Breast epithelium (tissue), 4 donors: ENCODE measurements at places on chromosomes 7 and 10.

DNA sequence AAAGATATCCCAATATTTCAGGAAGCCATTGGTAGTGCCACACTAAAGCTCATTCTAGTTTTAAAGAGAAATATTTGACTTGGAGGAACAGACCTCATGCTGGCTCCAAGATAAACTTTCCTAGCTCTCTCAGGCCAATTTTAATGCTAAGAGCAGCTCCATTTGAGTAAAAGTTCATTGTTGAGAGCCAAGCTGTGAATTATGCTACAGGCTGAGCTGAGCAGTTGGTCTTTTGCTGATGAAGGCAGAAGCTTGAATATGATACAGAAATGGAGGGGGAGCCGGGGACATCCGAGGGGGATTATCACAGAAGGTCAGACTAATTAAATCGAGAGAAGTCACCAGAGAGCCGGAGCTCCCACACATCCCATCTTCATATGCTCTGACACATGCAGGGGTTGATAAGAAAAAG is 175.7 kb upstream of the AUTS2 start:
- no peaks in the 10 kb centered on the region for H3K4me1 ChIP-seq
- H3K27ac ChIP-seq, result no peak overlapping the region
- H3K36me3 ChIP-seq, result no peaks in the 10 kb centered on the region
- no peak for DNase-seq
- H3K4me3 ChIP-seq, result no peak overlapping the region
- H3K27me3 ChIP-seq, result no peaks in the 10 kb centered on the region

GRCh38 chr7:27940341-27940740 is 200.4 kb downstream of the TAX1BP1 start:
- no peaks in the 10 kb centered on the region for H3K36me3 ChIP-seq
- H3K4me3 ChIP-seq, result no peak overlapping the region
- no peaks in the 10 kb centered on the region for H3K27me3 ChIP-seq

DNA sequence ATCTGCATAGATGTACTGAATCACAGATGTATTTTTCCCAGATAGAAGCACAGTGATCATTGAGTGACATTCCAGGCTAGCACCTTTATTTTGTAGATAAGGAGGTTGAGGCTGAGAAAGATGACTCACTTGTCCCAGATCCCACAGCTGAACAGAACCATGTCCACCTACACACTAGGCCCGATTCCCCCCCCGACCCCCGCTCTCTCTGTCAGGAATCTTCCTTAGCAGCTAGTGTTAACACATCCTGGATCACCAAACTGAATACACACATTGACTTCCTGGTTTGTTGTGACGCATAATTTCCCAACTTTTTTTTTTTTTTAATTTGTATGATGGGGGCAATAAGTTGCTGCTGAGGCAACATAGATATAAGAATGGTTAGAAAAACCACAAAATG is 5.2 kb downstream of the SFMBT2 start:
- no peak overlapping the region for H3K27ac ChIP-seq
- no peaks in the 10 kb centered on the region for H3K27me3 ChIP-seq
- no peak overlapping the region for H3K4me3 ChIP-seq
- H3K4me1 ChIP-seq, result no peaks in the 10 kb centered on the region
- H3K36me3 ChIP-seq, result no peaks in the 10 kb centered on the region

DNA sequence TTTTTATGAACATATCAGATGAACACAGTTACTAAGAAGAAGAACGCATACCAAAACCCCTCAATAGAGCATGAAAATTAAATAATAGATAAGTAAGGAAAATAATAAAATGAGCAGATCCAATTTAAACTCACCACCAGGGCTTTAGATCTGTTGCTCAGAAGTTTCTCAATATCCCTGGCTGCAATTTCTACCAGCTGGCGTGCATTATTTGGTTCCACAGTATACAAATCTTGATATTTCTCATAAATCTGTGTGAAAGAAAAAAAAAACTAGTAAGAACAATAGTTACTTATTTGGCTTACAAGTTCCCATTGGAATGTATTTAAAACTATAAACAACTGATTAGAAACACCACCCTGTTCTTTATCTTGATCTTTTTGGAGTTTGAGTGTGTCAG is 108.6 kb downstream of the CACNA2D1 start:
- no peaks in the 10 kb centered on the region for H3K36me3 ChIP-seq
- H3K27ac ChIP-seq, result no peak overlapping the region
- no peak for DNase-seq
- H3K4me3 ChIP-seq, result no peak overlapping the region
- H3K27me3 ChIP-seq, result no peaks in the 10 kb centered on the region

DNA sequence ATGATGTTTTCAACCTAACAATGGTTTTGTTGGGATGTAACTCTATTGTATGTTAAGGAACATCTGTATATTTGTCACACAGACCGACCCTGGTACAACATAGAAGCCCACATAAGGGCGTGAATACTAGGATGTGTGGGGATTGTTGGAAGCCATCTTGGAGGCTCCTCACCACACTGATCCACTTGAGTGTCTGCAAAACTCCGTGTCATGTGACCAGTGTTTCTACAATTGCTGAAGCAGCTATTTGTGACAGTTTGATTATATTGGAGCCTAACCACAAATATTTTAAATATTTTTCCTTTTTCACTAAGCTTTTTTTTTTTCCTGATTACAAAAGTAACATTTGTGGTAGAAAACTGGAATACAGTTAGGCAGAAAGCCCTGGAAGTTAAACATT is 27.9 kb downstream of the RALA start:
- no peak overlapping the region for H3K27ac ChIP-seq
- no peaks in the 10 kb centered on the region for H3K36me3 ChIP-seq
- H3K4me1 ChIP-seq, result peaks cover 6% of the 10 kb centered on the region

GRCh38 chr10:31025142-31025541 is 6.5 kb downstream of the ZNF438 start:
- H3K4me1 ChIP-seq, result no peaks in the 10 kb centered on the region
- no peaks in the 10 kb centered on the region for H3K36me3 ChIP-seq
- H3K4me3 ChIP-seq, result no peak overlapping the region
- H3K27me3 ChIP-seq, result no peaks in the 10 kb centered on the region

- H3K27me3 ChIP-seq, result no peaks in the 10 kb centered on the region
- H3K4me1 ChIP-seq, result no peaks in the 10 kb centered on the region
- DNase-seq, result no peak
Observed at GRCh38 chr7:105521027-105521716, 899 bp downstream of the PUS7 start.

- DNase-seq, result peak; percentile 30
- no peaks in the 10 kb centered on the region for H3K27me3 ChIP-seq
- peak overlapping the region; percentile 91 for H3K27ac ChIP-seq
- H3K4me1 ChIP-seq, result no peaks in the 10 kb centered on the region
Observed at GRCh38 chr7:106216923-106217542, 67.8 kb downstream of the NAMPT start.

DNA sequence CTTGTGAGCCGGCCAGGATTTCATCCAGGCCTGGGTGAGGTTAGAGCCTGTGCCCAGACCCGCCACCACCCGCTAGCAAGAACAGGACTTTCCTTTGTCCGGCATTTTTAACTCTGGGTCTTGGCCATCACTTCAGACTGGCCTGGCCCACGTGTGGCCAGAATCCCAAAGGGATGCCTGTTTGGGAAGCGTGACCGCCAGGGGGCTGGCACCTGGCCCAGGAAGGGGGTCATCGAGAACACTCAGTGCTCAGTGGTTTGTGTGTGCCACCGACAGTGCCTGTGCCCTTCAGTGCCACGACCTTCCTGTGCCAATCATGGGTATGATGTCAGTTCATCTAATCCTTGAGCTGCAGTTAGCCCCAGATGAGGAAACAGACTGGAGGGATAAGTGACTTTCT is 85.0 kb downstream of the ZMIZ1 start:
- no peak overlapping the region for H3K4me3 ChIP-seq
- peaks cover 43% of the 10 kb centered on the region for H3K4me1 ChIP-seq
- no peaks in the 10 kb centered on the region for H3K27me3 ChIP-seq
- no peak for DNase-seq
- no peaks in the 10 kb centered on the region for H3K36me3 ChIP-seq

- no peak overlapping the region for H3K4me3 ChIP-seq
- H3K27me3 ChIP-seq, result peaks cover 2% of the 10 kb centered on the region
- H3K4me1 ChIP-seq, result no peaks in the 10 kb centered on the region
- no peak for DNase-seq
- H3K27ac ChIP-seq, result no peak overlapping the region
Observed at GRCh38 chr7:93717217-93717900, 142.8 kb upstream of the CALCR start.

GRCh38 chr7:157010588-157011332 is at the start of gene MNX1:
MNX1 (minus strand) TSS chr7:157010663; CDS start chr7:157010350, 313 bp downstream.
- no peaks in the 10 kb centered on the region for H3K27me3 ChIP-seq
- H3K36me3 ChIP-seq, result no peaks in the 10 kb centered on the region
- peak within 1 kb of the TSS; percentile 65 for H3K4me3 ChIP-seq
- no peak within 1 kb of the TSS for H3K27ac ChIP-seq

DNA sequence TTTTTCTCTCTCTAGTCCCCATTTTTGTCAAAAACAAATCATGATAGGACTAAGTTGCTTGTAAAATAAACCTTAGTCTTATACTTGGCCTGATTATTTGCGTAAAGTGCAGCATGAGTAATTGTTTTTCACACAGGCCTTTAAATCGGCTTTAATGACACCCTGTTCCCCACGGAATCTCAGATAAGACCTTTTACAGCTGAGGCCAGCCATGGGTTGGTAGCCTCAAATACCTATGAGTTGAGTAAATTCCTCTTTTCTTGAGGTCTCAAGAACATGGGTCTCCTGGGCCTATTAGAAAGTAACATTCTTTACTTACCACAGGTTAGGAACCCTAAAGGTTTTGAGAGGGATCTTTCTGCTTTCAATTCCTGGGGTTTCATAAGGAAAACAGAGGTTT is 761.0 kb upstream of the PHF14 start:
- no peak for DNase-seq
- no peaks in the 10 kb centered on the region for H3K36me3 ChIP-seq

DNA sequence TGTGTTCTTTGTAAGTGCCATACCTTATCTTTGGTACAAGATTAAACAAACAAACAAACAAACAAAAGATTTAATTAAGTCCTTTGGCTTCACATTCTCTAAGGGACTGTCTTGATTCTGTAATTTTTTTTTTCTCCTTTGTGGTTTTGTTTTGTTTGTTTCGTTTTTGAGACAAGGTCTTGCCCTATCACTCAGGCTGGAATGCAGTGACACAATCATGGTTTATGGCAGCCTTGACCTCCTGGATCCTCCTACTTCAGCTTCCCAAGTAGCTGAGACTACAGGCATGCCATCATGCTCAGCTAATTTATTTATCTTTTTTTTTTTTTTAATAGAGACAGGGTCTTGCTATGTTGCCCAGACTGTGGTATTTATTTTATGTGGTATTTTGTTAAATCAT is 165.8 kb downstream of the LRRC4 start:
- H3K27ac ChIP-seq, result no peak overlapping the region
- no peak overlapping the region for H3K4me3 ChIP-seq
- no peaks in the 10 kb centered on the region for H3K4me1 ChIP-seq
- H3K36me3 ChIP-seq, result no peaks in the 10 kb centered on the region
- no peaks in the 10 kb centered on the region for H3K27me3 ChIP-seq
- no peak for DNase-seq

DNA sequence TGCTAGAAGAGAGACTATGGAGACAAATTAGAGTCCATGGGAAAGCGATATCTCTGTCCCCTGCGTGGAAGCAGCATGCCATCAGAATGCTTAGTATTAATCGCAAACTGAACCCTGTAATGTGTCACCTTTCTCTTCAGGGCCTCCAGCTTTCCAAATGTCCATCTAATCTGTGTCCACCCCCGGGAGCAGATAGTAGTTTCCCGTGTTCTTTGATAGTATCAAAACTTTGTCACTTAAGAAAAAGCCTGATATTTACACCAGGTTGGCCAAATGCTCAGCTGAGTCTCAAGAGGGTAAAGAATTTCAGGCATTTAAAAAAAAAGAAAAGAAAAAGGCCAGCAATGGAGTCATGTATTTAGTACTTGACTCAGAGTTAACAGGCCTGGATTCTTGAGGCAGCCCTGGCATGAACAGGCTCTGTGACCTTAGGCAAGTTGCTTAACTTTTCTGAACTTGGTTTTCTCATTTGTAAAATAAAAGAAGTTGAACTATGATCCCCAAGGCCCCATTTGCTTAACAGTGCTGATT is 10.4 kb upstream of the GSAP start:
- no peak overlapping the region for H3K27ac ChIP-seq
- H3K4me3 ChIP-seq, result no peak overlapping the region
- no peaks in the 10 kb centered on the region for H3K4me1 ChIP-seq
- H3K36me3 ChIP-seq, result no peaks in the 10 kb centered on the region
- DNase-seq, result no peak
- no peaks in the 10 kb centered on the region for H3K27me3 ChIP-seq

DNA sequence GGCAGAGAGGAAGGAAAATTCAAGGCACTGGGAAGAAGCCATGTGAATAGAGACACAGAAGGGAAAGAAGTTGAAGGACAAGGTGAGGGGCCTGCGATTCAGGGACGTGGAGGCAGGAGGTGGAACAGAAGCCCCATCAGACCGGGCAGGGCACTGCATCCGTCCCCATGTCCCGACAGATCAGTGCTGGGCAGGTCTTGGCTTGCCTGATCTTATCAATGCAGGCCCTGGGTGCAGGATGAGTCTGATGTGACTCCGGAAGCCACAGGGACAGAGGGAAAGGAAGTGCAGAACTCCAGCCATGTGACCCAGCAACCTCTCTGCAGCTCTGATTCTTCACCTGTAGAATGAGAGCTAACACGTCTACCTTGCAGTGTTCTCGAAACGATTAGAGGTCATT is 136.2 kb upstream of the CTBP2 start:
- H3K36me3 ChIP-seq, result no peaks in the 10 kb centered on the region
- no peaks in the 10 kb centered on the region for H3K27me3 ChIP-seq
- no peak overlapping the region for H3K4me3 ChIP-seq
- H3K4me1 ChIP-seq, result no peaks in the 10 kb centered on the region
- no peak for DNase-seq

DNA sequence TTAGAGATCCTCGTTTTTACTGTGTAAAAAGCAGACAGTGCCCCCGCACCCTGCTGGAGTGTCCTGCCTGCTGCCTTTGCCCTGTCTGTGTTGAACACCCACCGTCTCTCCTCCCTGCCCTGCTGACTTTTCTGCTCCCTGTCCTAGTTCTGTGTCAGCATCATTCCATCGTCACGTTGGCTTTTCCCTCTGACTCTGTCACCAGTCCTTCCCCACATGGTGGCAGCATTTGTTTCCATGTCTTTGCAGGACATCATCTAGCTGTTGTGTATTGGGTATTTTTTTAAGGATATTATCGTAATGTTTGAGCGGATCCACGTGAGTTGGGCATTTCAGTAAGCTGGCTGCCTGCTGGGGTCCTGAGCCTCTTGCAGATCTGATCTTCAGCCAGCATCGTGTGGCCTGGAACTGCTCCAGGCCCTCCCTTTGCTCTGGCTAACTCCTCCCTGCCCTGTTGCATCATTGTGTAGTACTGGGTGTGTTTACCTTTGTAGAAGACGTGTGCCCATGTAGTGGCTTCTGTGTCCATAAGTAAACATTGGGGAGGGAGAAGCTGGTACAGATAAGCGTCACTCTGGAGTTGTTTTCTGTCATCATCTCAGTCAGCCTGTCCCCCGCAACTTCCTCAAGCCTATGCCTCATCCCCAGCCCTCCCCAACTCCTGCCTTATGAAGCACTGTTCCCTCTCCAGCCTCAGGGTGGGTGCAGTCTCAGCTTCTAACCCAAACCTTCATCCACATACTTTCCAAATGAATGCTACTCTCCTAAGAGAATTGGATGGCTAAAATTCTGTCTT is 44.3 kb downstream of the TRRAP start:
- DNase-seq, result no peak
- no peaks in the 10 kb centered on the region for H3K27me3 ChIP-seq
- peak overlapping the region; percentile 75 for H3K27ac ChIP-seq
- no peak overlapping the region for H3K4me3 ChIP-seq
